ENCODE measurements at places on chromosomes 3 and 15. TPM values are rescaled to one million over a fixed set of nuclear protein-coding genes. Genes with fewer than 3 reads are reported as not detected.

Gene RAB43
- 8.6 TPM for total RNA-seq

Gene GRM7
- total RNA-seq: 16.7 TPM

Gene CHRNA3
- total RNA-seq: 109 TPM

Gene DZIP3
- 51.1 TPM for total RNA-seq

Gene ZNF660
- total RNA-seq: 21.2 TPM

Gene COL8A1
- total RNA-seq: 40.2 TPM

Gene ADAMTS7
- 20.7 TPM for total RNA-seq

Gene PTPRG
- total RNA-seq: 141 TPM

Gene CHRNB4
- total RNA-seq: 28.1 TPM

Gene TCTA
- total RNA-seq: 20.6 TPM

Gene ACTRT3
- 2.6 TPM for total RNA-seq

Gene OIP5
- 4.6 TPM for total RNA-seq

Gene ROPN1B
- 0.66 TPM for total RNA-seq
